Progenitor cell of endocrine pancreas (in vitro differentiated cells): ENCODE measurements at places on chromosomes 3 and 15. TPM values are rescaled to one million over a fixed set of nuclear protein-coding genes. Genes with fewer than 3 reads are reported as not detected.

Gene IGDCC3
- total RNA-seq: 125 and 138 TPM in 2 replicates

Gene SEMA5B
- total RNA-seq: 4.2 and 5.9 TPM in 2 replicates

Gene AADACL2
- total RNA-seq: not detected in 2 replicates

Gene VGLL3
- total RNA-seq: 1.9 and 2.0 TPM in 2 replicates

Gene CYP1A2
- not detected in 2 replicates for total RNA-seq

Gene ZNF774
- total RNA-seq: 9.5 and 13.8 TPM in 2 replicates

Gene GNAT1
- total RNA-seq: 0.12 and 0.91 TPM in 2 replicates

- no peak for DNase-seq
Measured at GRCh38 chr3:112351036-112351435, 18.1 kb downstream of the CD200 start.

DNA sequence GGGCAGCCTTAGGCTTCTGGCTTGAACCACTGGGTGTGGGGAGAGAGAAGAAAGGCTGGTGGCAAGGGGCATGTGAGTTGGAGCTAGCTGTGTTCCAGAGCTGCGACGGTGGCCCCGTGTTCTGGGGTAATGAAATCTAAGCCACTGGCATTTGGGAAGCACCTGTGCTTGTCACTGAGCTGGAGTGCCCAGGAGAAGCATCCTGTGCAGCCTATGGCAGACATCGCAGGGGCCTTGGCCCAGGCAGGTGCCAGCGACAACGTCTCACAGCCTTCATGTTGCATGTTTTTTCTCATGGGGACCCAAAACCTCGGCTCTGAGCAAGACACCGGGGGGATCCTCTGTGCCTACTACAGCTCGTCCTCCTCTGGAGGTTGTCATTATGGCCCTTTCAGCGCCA is 91.1 kb upstream of the PLXNA1 start:
- DNase-seq: no peak

DNA sequence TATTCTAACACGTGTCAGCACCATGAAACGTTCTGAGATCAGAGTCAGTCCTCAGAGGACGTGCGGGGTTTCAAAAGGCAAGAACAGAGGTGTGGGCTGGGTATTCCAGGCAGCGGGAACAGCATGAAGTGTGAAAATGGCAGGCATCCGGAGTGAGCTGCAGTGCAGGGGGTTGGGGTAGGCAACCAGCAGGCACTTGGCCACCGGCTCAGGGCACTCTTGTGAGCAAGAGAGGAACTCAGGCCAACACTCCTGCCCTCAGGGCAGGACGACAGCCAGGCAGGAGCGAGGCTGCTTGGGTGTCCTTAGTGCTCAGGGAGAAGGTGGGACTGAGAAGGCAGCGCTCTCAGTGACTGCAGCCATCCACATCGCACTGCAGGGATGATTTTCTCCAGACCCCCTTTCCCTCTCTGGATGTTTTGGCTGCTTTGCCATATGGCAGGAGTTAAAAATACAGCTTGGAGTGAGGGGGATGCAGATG is 151.1 kb downstream of the NUP210 start:
- DNase-seq: no peak

- DNase-seq: no peak
Measured at GRCh38 chr3:151580591-151580990, 119.7 kb upstream of the IGSF10 start.

DNA sequence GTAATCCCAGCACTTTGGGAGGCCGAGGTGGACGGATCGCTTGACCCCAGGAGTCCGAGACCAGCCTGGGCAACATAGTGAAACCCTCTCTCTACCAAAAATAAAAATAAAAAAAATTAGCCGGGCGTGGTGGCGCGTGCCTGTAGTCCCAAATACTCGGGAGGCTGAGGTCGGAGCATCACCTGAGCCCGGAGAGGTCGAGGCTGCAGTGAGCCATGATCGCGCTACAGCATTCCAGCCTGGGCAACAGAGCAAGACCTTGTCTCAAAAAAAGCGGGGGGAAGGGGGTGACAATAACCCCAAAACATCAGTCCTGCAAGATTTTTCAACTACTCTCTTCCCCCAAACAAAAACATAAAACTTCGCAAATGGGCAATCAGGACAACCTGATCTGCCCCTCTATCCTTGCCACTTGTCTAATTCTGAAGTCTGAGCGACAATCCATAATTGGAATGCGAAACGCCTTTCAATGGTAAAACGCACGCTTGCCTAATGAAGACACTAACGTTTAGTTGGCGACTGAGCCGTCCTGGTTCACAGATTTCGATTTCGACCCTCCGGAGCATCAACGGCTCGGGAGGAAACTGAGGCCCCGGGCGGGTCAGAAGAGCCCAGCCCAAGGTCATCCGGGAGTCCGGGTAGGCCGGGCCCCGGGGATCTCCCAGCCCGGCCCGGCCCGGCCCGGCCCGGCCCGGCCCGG is 868 bp downstream of the BTBD1 start:
- no peak for DNase-seq

DNA sequence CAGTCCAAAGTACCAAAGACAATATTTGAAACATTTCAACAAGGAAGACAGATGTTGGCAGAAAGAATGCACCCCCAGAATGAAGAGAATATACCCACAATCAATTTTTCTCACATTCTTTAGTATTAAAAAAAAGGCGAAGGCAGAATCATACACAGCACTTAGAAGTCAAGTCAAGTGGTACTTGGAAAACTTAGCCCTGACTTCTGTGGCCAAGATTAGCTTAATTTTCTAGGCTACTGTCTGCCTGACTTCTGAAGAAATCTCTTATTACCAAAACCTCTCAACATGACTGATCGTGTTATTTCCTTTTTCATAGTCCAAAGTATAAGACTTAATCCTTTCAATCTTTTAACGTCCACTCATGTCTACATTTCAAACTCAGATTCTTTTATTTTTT is 60.7 kb downstream of the PBRM1 start:
- DNase-seq: no peak

DNA sequence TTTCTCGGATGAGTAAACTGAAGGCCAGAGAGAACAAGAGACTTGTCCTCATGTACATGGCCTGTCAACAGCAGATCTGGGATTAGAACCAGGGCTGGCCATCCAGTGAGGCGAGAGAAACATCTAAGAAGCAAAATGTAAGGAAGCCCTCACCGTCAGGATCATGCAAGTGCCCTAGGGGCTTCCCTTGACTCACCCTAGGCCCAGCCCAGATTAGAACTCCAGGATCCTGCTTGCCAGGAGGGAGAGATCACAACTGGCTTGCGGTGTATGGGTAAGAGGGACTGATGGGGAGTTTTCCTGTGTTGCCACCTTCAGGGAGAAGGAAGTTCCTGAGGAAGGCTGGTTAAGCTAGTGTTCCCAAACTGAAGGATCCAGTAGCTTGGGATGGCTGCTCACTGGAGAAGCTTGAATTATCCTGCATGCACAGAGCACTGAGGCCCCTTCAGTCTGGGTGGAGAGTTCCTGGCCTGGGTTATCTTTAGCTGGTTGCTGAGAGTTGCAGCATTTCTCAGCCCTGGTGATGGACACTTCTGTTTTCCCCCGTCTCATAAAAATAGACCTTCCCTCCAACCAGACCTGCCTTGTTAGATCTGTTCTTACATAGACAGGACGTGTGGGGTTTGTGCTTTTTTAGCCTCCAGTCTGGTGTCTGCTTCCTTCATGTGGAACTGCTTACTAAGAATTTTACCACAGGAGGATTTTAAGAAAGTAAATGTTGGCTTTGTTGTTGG is 28.2 kb upstream of the XIRP1 start:
- no peak for DNase-seq

DNA sequence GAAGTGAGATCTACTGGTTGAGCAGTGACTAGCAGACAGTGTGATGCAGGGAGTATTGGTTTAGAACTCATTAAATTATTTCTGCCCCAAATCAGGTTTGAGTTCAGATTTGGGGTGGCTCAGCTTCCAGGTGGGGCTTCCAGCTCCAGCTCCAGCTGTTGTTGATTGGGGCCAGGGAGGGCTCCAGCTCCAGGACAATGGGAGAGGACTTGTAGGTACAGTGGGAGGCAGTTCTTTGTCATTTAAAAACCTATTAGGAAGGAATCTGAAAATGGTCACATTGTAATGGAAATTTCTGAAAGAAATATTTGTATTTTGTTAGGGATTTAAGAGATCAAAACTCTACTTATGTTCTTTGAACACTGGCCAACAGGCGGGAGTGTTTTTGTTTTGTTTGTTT is 97.0 kb downstream of the FNDC3B start:
- DNase-seq: no peak

DNA sequence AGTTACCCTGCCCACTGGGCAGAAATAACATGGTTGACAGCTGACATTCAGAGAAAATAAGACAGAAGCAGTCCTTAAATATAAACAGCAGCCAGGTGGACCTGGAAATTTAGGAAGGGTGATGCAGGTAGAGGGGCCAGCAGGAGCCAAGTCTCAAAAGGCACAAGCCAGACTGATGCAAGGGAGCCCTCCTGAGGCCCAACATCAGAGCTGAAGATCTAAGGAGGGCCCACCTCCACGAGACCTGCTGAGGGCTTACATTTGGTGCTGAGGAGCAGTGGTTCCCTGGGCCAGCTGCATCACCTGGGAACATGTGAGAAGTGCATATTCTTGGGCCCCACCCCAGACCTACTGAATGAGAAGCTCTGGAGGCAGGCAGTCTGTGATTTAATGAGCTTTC is 105.5 kb upstream of the TRIM42 start:
- no peak for DNase-seq

GRCh38 chr15:55654561-55655031 is 66.5 kb upstream of the PYGO1 start:
- no peak for DNase-seq

- DNase-seq: no peak
Measured at GRCh38 chr3:10534066-10534465, 28.7 kb upstream of the ATP2B2 start.

GRCh38 chr3:188446014-188446413 is 292.1 kb downstream of the LPP start:
- DNase-seq: no peak

- DNase-seq: no peak
Measured at GRCh38 chr3:18806633-18807032, 341.7 kb upstream of the KCNH8 start.

- no peak for DNase-seq
Measured at GRCh38 chr3:155548195-155548594, 196.7 kb downstream of the PLCH1 start.

GRCh38 chr3:105564546-105565288 is 198.0 kb downstream of the ALCAM start:
- DNase-seq: no peak

GRCh38 chr3:16883723-16884083 is 1.1 kb upstream of the PLCL2 start:
- no peak for DNase-seq
